Nucleus accumbens (tissue), 56 donors: ENCODE measurements at places on chromosomes 3 and 15.

DNA sequence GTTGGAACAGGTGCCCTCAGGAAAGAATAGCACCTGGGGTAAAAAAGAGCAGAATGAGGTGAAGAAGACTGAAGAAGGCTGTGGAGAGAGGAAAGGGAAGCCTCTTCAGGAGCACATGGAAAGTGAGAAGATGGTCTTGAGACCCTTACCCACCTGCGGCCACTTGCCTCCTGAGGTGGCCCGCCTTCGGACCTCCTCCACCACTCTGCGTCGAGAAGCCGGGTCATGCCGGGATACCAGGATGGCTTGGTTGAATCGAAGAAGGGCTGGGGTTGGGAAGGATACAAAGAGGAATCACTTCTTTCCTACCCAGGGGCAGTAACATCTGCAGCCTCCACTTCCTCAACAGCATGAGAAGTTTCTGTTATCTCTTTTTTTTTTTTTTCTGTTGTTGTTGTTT lies 3.0 kb downstream of the LPCAT4 start:
- no peak for DNase-seq

- DNase-seq: no peak
Measured at GRCh38 chr15:68586274-68586961, 7.6 kb downstream of the CORO2B start.

DNA sequence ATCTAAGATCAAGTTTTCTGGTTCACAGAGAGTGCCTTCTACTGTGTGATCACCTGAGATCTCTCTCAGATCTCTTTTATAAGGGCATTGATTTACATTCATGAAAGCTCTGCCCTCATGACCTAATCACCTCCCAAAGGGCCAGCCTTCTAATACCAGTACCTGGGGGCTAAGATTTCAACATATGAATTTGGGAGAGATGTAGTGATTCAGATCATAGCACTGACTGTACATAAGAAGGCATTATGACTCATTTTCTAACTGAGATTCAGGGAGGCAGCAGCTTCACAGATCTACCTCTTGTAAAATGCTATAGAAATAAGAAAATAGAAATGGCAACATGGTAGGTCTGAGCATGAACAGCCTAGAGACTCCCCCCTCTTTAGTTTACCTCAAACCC lies 39.6 kb downstream of the VGLL3 start:
- DNase-seq: no peak

- no peak for DNase-seq
Measured at GRCh38 chr3:64369390-64369789, 144.1 kb upstream of the PRICKLE2 start.

- no peak for DNase-seq
Measured at GRCh38 chr3:5141760-5142159, 19.7 kb downstream of the ARL8B start.

DNA sequence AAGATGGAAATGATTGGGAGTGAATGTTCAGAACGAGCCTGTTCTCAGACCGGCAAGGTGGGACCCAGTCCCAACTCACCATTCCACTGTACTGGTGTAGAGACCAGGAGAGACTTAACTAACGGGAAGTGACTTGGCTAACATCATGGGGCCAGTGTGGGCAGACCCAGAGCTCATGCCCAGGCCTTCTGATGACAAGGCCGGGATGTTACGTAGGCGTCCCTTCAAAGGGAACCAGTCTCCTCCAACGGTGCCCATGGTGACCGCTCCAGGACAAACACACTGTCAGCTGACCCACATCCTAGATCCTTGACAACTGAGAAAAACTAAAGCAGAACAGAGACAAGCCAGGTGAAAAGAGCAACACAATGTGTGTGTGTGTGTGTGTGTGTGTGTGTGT lies 128.4 kb upstream of the HACD2 start:
- DNase-seq: peak; percentile 20

DNA sequence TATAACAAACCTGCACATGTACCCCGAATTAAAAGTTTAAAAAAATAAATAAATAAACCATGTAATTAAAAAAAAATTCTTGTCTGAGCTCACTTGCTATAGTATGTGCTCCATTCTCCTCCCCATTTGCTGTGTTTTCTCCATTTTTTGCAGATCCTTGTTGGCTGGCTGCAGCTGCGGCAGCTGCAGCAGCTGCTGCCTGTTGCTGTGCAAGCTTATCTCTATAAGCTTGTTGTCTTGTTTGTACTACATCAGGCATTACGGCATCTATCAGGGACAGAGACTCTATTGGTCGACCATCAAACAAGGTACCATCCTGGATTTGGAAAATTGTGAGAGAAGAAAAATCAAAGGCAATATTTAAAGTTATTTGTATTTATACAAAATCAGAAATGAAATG lies 145.9 kb downstream of the TBL1XR1 start:
- DNase-seq: peak; percentile 9

DNA sequence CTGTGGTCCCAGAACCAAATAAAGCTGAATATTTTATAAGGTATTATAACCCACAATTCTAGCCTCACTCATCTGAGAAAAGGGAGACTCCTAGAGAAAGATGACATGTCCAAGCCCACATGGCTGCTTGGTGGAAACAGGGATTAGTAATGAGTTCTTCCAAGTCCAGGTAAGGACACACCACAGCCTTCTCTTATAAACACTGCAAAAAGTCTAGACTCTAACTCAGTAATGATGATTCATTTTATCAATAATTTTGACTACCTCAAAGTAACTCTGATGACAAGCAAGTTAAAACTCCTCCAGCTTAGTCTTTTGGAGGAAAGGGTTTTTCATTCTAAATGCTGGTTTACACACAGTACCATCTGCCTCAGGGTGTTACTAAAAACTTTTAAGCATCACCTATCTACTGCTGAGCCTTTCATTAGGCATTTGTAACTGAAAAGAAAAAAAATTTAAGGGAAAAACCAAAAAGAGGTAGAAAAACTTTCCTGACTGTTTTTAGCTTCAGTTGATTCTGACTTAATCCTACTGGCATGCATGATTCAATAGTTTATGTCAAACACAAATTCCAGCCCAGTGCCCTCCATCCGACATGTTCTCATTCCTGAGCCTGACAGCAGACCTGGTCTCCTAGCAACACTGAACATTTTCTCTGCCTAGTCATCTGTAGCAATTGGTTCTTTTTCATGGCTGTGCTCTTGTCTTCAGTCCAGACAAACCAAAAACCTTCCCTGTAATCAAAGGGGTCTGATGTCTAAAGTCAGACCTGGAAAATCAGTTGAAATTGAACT lies 43.9 kb downstream of the P3H2 start:
- DNase-seq: no peak

DNA sequence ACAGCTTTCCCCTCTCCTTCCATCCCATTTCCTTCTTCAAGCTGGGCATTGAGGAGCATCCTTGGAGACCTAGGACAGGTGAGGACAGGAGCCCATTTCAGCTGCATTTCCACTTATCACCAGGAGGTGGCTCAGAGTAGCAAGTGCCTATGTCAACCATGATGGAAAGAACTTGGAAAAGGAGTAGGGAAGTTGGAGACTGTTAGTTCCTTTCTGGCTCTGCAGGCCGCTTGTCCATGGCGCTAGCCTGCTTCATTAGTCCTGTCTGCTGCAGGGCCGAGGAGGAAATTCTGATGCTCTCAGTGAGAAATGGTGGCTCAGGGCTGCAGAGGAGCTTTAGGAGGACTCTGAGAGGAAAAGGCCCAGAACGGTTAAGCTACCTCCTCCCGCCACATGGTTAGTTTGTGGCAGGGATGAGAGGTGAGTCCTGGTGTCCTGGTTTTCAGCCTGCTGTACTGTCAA lies 7.0 kb upstream of the CD276 start:
- no peak for DNase-seq

GRCh38 chr3:171648069-171648468 lies 162.2 kb downstream of the PLD1 start:
- no peak for DNase-seq

DNA sequence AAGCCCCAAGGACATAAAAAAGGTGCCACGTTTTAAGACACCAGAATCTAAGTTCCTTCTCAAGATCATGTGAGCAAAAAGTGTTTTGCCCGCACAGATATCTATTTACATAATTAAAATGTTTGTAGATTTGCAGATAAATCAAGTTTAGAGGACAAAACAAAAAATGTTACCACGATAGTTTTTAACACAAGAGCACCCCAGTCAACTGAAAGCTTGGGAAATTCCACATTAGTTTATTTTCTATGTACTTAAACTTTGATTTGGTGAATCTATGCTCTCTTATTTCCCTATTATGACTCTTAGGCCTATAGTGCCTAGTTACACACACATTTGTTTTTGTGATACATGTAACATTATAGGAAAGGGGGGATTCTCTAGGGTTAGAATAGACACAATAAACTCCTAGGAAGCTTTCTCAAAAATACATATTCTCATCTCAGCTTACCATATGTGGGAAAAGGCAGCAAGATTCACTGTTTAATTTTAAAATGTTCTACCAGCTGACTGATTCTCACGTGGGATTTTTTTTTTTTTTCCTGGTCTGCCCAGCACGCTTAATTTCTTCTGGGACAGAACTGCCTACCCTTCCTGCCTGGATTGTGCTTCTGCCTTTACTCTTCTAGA lies 8.4 kb upstream of the LEKR1 start:
- DNase-seq: no peak

- no peak for DNase-seq
Measured at GRCh38 chr15:88792342-88793282, 10.6 kb upstream of the ACAN start.
